ENCODE measurements at places on chromosomes 1 and 21.

GRCh38 chr1:209708297-209708696 lies 3.7 kb downstream of the HSD11B1 start:
- DNase-seq: no peak

GRCh38 chr1:45864167-45865106 lies 61.0 kb downstream of the MAST2 start:
- DNase-seq: no peak

DNA sequence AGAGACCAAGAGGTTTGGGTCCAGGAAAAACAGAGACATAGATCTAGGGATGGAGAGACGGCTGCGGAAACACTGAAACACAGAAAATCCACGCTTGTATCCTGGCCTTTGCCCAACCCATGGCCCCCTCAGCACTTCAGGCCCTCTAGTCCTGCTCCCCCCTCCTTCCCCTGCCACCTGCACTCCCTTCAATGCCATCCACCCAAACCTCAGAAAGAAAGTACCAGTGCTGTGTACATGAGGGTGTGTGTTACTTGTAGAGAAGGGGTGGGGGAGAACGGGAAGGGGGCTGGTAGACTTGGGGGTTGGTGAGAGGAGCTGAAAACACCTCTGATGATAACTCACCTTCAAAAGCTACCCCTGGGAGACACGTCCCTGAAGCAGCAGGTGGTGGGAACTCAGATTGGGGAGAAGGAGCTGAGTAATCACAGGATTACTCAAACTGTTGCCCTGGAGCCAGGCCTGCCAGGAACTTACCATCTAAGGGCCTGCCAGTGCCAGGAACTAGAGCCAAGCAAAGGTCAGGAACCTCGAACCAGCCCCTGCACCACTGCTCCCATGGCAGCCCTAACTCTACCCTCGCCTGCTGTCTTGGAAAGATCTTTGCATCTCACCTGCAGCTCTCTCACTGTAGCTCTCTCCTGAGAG lies 11.5 kb downstream of the RORC start:
- DNase-seq: no peak

DNA sequence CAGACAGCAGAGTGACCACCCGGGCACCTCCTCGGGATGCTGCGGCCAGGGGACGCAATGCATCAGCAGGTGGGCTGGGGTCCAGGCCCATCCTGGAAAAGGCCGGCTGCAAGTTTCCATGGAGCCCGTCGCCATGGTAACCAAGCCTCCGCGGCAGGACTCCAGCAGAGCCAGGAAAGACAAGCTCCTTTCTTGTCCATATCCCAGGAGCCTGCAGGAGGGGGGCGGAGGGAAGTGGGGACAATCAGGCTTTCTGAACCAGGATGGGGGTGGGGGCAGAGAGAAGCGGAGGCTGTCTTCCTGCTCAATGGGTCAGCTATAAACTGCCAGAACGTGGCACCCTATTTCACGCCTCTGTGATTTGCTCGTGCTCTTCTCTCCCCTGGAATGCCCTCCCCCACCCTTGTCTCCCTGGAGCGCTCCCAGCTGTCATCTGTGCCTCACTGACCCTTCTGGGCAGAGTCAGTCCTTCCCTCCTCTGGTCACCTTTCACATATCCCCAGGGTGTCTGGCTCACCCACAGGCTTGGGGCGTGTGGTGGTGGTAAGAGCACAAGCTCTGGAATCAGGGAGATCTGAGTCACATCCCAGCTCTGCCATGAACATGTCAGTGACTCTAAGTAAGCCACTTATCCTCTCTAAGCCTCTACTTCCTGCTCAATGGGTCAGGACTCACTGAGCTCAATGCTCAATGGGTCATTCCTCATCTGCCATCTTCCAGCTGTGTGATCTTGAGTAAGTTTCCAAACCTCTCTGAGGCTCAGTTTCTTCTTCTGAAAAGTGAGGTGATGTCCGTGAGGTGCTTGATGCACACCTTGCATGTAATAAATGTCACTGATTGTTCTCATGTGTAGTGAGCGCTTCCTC lies 58.9 kb upstream of the LAPTM5 start:
- DNase-seq: no peak

DNA sequence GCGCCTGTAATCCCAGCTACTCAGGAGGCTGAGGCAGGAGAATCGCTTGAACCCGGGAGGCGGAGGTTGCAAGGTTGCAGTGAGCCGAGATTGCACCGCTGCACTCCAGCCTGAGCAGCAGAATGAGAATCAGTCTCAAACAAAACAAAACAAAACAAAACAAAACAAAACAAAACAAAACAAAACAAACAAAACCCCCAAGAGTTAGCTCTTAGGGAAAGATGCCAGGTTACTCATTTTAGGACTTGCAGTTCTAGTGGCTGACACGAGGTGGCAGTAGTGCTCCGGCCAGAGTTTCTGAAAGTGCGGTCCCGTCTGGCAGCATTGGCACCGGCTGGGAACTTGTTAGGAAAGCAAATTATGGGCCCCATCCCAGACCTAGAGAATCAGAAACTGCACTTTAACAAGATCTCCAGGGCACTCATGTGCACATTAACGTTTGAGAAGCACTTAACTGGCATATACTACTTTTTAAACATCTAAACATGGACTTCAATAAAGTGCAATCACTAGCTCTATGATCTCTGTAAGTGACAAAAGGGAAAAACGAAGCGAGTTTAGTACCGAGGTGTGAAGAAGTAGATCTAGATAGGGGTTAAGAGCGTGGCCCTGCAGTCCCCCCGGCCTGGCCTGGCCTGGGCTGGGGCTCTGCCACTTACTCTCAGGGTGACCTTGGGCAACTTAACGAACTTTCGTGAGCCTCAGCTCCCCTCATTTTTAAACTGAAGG lies 41.9 kb upstream of the TNFRSF1B start:
- DNase-seq: peak; percentile 68

- no peak for DNase-seq
Observed at GRCh38 chr1:30756206-30756544, 1.4 kb downstream of the LAPTM5 start.

DNA sequence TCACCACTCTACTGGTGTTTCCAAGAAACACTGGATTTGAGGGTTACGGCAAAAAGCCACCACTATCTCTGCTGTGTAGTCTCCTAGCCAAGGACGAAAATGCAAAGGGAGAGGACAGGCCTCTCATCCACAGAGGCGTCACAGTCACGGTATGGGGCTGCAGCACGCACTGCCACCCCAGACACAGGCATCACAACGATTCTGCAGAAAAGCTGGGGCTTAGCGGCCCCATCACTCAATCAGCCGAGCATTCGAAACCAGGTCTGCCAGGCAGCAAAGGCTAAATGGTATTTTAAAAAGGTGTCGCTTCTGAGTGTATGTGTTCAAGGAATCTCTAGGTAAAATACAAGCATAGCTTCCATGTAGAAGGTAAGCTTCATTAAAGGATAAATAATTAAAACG lies 1.4 kb downstream of the RIPK4 start:
- no peak for DNase-seq

- no peak for DNase-seq
Observed at GRCh38 chr21:44526096-44526997, 13.6 kb downstream of the KRTAP10-1 start.

DNA sequence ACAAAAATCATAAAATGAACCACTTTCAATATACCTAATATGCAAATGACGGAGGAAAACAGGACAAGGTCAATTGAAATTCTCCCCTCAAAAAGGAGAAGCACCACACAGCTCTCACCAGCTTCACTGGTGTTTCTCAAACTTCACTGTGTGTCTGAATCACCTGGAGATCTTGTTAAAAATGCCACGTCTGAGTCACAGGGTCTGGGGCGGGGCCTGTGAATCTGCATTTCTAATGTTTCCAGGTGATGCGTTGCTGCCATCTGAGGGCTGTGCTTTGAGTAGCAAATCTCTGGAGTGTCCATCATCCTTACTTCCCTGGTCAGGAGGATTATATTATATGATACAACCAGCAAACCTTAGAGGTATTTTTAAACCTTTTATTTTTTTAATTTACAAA lies 9.0 kb downstream of the CLDN19 start:
- DNase-seq: peak; percentile 45

Measured in T-helper 2 cell (primary cell).